Motor neuron (in vitro differentiated cells): ENCODE measurements at places on chromosomes 13 and 19.

DNA sequence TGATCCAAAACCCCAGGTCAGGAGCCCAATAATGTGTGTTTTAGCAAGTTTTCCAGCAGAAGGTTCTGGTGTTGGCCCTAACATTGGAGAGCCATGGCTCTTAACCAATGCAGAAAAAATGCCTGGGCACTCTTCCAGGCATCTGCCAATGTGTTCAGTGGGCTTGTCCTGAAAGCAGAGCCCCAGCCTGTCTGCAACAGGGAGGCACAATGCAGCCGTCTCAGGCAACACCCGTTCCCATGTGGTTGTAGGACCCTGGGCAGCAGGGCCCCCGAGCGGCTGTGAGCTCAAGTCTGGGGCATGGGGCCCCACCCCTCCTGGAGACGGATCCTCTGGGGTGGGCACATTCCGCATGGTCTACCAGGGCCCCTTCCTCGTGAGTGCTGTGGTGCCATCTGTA lies 58.1 kb upstream of the SIAH3 start:
- no peak for ATAC-seq

DNA sequence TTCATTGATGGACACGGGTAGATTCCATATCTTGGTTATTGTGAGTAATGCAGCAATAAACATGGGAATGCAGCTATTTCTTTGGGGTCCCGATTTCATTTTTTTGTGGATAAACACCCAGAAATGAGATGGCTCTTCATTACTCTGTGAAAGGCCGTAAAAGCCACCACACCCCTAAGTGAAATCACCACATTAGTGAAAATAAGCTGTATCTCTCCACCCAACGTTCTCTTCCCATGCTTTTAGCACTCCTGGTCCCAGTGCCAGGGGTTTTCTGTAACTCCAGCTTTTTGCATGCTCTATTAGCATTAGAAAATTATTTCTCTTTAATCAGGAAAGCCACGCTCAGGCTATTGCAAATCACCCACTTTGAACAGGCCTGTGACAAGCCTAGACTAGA lies 15.8 kb downstream of the CHAMP1 start:
- ATAC-seq, result peak; percentile 49

- no peak for ATAC-seq
These were observed 955.1 kb downstream of the DIAPH3 start for GRCh38 chr13:59208405-59209195.

- ATAC-seq, result no peak
These were observed 25.2 kb downstream of the IPO5 start for GRCh38 chr13:97978651-97979050.

GRCh38 chr19:11179716-11180297 lies 17.5 kb downstream of the KANK2 start:
- ATAC-seq, result no peak

- no peak for ATAC-seq
These were observed 76.9 kb downstream of the ITGBL1 start for GRCh38 chr13:101529422-101529821.

DNA sequence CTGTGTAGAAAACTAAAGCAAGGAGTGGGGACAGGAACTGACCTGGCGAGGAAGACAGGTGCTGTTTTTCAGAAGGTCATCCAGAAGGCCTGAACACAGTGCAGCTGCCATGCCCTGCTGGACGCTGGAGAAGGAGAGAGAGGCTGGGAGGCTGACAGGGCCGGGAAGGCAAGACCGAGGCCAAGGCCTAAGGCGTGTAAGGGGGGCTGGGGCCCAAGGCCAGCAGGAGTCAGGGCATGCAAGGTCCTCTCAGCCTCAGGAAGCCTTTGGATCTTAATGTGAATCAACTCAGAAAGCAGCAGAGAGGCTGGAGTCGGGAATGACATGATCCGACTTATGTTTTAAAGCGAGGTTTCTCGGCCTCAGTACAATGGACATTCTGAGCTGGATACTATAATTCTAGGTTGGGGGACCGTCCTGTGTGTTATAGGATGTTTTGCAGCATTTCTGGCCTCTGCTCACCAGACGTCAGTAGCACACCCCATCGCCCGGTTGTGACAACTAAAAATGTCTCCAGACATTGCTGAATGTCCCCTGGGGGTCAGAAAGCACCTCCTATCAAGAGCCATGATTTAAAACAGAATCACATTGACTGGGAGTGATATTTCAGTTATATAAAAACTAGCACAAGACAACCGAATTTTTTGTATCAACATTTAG lies 530.4 kb downstream of the MYO16 start:
- ATAC-seq, result no peak

- ATAC-seq, result no peak
These were observed 26.5 kb downstream of the ARHGAP35 start for GRCh38 chr19:46887240-46887782.

DNA sequence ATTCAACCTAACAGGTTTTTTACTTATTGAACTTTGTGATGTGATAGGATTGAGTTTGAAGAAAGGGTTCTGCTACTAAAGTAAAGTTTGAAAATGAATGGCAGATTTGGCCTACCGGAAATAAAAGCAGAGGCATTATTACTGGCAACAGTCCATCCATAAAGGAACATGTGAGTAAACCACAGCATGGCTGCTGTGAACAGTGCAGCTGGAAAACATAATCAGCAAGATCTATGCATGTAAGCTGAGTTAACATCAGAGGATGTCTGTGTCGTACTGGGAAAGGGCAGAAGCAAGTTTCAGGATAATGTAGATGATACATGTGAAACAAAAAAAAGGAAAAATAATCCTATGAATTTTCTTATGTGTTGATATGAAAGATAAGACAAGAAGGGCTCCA lies 87.6 kb downstream of the CYSLTR2 start:
- ATAC-seq, result no peak

DNA sequence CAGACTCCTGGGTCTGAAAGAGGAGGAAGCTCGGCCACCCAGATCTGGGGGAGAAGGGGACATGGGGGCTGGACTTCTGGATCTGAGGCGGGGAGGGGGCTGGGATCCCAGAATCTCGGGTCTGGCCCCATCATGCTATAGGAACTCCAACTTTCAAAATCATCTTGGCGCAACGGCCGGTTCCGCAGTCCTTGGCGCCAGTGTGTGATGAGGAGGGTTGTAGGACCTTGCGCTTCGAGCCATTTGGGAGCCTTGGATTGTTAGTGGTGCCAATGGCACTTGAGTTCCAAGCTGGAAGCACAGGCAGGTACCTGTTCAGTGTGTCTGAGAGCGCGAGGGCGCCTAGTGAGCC lies 324 bp downstream of the RUVBL2 start:
- no peak for ATAC-seq

GRCh38 chr19:39935364-39935661 lies 879 bp upstream of the FCGBP start:
- ATAC-seq, result no peak

GRCh38 chr19:49165111-49165750 lies 7.6 kb downstream of the TRPM4 start:
- ATAC-seq, result no peak

GRCh38 chr19:47813304-47813994 lies 8.3 kb upstream of the CRX start:
- ATAC-seq, result peak; percentile 99

- ATAC-seq, result peak; percentile 35
These were observed 516 bp downstream of the ZNF175 start for GRCh38 chr19:51571599-51571998.

- ATAC-seq, result no peak
These were observed 1.3 kb downstream of the RPS9 start for GRCh38 chr19:54201980-54202379.

- ATAC-seq, result peak; percentile 80
These were observed 158.0 kb downstream of the VWA8 start for GRCh38 chr13:41802684-41803444.

GRCh38 chr19:19278315-19278714 lies 5.2 kb upstream of the TM6SF2 start:
- no peak for ATAC-seq

GRCh38 chr19:28516415-28516872 lies 696.5 kb downstream of the UQCRFS1 start:
- ATAC-seq, result no peak
